ENCODE measurements at places on chromosomes 11 and 22. TPM values are rescaled to one million over a fixed set of nuclear protein-coding genes. Genes with fewer than 3 reads are reported as not detected.

Gene ZBTB16
- polyA plus RNA-seq: 95.2 TPM

Gene CENPM
- 1.1 TPM for polyA plus RNA-seq

Gene PNPLA5
- polyA plus RNA-seq: not detected

Gene TMEM80
- polyA plus RNA-seq: 36.8 TPM

Gene SLC15A3
- 34.7 TPM for polyA plus RNA-seq

Gene PATE1
- polyA plus RNA-seq: not detected

Gene LDHAL6A
- not detected for polyA plus RNA-seq

Gene SYT8
- polyA plus RNA-seq: 35.6 TPM

Gene KCNJ11
- 0.34 TPM for polyA plus RNA-seq

Gene MYH9
- polyA plus RNA-seq: 258 TPM

Gene TTC9C
- 27.3 TPM for polyA plus RNA-seq

Gene OR52I1
- not detected for polyA plus RNA-seq

Gene IL10RA
- 10.8 TPM for polyA plus RNA-seq

Gene MAPK11
- 13.6 TPM for polyA plus RNA-seq

Gene APOA5
- 0.38 TPM for polyA plus RNA-seq

Gene KCNJ1
- 0.09 TPM for polyA plus RNA-seq

Gene SAA2
- 13.7 TPM for polyA plus RNA-seq

Gene C11orf87
- polyA plus RNA-seq: not detected

Gene SLC37A2
- 7.7 TPM for polyA plus RNA-seq

Gene KRTAP5-2
- not detected for polyA plus RNA-seq

Gene KCNQ1OT1
- polyA plus RNA-seq: 0.06 TPM

Gene TMEM86A
- polyA plus RNA-seq: 4.5 TPM

Gene ANO9
- polyA plus RNA-seq: 5.1 TPM

Measured in urinary bladder (tissue), 4 donors.